ENCODE measurements at places on chromosomes 6 and 20.
A peak's percentile ranks its signal among the peaks of the same experiment; 100 is the strongest.

GRCh38 chr20:4342609-4343008 lies 327.3 kb upstream of the RNF24 start:
- no peak for DNase-seq

GRCh38 chr6:37783025-37783855 lies 36.3 kb upstream of the ZFAND3 start:
- peak; percentile 29 for DNase-seq

DNA sequence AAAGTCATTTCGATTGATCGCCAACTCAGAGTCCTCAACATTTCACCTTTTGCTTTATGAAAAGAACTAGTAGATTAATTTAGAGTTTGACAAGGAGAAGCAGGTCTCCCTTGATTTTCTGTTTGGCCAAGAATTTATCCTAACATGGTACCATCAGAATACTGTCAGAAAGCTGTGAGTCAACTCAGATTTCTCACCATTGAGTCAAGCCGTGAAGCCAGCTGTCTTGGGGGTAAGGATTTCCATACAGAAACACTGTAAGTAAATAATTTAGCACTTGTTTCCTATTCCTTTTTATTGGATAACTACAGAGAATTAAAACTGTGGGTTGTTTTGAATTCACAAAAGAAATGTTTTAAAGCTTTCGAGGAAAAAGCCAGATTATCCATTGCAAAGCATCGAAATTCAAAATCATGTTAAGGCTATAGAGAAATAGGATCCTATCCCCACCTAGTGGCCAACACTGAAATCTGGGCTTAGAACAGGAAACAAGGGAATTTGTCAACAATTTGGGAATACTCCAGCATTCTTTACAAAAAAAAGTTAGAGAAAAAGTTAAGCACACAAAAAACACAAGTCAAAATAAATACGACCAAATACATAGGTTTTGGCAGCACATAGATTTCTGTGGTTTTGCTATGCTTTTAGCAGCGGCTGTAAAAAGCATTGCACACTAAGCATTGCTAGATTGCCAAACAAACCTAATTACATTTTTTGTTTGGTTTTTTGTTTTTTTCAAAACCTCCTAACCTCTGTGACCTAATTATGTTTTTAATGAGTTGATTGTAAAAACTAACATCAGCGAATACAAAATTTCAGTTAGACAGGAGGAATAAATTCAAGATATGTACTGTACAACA lies 44.2 kb downstream of the COL11A2 start:
- no peak for DNase-seq

DNA sequence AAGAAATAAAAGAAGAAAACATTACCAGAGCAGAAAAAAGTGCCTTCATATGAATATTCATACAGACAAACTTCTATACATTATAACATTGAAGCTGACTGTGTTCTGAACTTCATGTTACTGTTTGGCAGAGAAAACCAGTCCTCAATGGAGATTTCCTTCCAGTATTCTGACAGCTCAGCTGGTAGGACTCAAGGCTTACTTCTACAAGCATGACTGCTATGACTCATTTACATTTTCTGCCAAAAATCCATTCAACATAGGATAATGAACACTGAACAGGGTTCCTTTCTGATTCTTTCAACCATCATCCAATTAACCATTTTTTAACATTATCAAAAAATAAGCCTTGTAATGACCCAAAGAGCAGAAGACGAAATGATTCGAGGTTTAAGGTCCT lies 25.4 kb downstream of the COL9A1 start:
- DNase-seq: no peak

DNA sequence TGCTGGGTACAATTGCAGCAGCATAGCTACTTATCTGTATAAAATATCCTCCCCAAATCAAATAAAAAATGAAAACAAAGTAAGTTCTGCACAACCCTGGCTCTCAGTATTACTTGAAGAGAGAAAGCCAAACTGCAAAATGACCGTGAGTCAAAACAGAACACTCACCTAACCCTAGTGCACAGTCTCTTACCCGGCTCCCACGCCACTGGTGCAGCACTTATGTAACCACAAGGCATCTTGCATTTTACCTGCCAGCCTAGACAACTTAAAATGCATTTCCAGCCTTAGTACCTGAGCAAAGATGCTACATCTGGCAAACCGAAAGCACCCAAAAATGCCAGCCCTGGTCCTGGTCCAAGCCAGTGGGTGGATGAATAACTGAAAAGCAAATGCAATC lies 12.4 kb upstream of the SIRPB1 start:
- no peak for DNase-seq

- no peak for DNase-seq
Measured at GRCh38 chr6:41638935-41639808, 904 bp downstream of the MDFI start.

Measured in NCI-H187 (cell line).